ENCODE measurements at places on chromosomes 3 and 15. TPM values are rescaled to one million over a fixed set of nuclear protein-coding genes. Genes with fewer than 3 reads are reported as not detected.

The CFAP91 gene
- not detected for total RNA-seq

The ARNT2 gene
- 16.7 TPM for total RNA-seq

The CATSPER2 gene
- total RNA-seq: 0.89 TPM

The PCLAF gene
- 155 TPM for total RNA-seq

The CNTN4 gene
- total RNA-seq: not detected

The UQCC5 gene
- total RNA-seq: 62.1 TPM

The EXD1 gene
- not detected for total RNA-seq

The ZBTB47 gene
- 5.4 TPM for total RNA-seq

The THRB gene
- 0.99 TPM for total RNA-seq

The NIPA2 gene
- total RNA-seq: 108 TPM

The MASP1 gene
- not detected for total RNA-seq

The C3orf49 gene
- total RNA-seq: not detected

The GRM7 gene
- not detected for total RNA-seq

The LDHAL6B gene
- not detected for total RNA-seq

The OR5K3 gene
- total RNA-seq: not detected

The HYAL1 gene
- 0.38 TPM for total RNA-seq

The DUOXA2 gene
- total RNA-seq: not detected

The POLQ gene
- total RNA-seq: 6.6 TPM

The SEMA3B gene
- total RNA-seq: 9.3 TPM

The UMPS gene
- 56.7 TPM for total RNA-seq

The PTX3 gene
- total RNA-seq: 0.81 TPM

The DISP2 gene
- 1.3 TPM for total RNA-seq

The EAF2 gene
- total RNA-seq: 2.2 TPM

The LRRC2 gene
- total RNA-seq: not detected

The GOLGA8Q gene
- 0.38 TPM for total RNA-seq
